Stimulated activated CD8-positive, alpha-beta memory T cell treated with anti-CD3 and anti-CD28 coated beads, Interleukin-12 subunit alpha, Interleukin-12 subunit beta, amount 100 ng/mL, for 4 hours (primary cell): ENCODE measurements at places on chromosomes 7 and 10.

GRCh38 chr7:18461785-18462467 lies 33.6 kb upstream of the HDAC9 start:
- no peak for DNase-seq

DNA sequence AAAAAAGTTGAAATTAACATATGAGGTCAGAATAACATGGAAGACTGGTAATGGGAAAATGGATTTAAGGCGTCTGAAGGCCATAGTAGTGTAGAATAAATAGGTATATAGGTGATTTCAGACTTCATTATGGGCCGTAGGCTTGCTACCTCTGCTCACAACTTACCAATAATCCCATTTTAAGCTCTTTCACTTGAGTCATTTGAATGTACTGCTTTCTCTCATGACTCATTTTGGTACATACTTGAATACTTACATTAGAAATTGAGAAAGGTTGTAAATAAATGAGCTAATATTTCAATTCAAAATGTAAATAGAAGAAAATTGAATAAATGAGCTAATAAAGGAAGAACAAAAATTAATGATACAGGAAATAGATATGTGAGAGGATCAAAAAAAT lies 42.2 kb upstream of the NEUROD6 start:
- no peak for DNase-seq

DNA sequence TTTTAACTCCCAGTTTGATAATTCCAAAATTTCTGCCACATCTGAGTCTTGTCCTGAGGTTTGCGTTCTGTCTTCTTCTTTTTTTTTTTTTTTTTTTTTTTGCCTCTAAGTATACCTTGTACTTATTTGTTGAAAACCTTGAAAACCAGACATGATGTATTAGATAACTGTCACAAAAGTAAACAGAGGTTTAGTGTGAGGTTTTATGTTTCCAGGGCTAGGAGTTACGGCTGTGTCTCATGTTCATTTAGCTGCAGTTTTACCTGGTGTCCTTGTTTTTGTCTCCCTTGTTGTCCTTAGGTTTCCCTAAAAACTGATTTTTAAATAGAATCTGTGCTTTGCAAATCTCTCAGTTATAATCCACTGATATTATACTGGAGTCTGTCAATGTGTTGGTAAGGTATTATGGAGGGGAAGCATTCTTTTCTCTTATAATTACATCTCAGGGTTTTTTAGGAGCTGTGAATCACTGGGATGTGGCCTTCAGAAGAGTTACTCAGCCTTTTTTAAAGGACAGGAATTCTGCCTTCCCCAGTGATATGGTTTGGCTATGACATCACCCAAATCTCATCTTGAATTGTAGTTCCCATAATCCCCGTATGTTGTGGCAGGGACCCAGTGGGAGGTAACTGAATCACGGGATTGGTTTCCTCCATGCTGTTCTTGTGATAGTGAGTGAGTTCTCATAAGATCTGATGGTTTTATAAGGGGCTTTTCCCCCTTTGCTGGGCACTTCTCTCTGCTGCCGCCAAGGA lies 95.0 kb downstream of the CDCA7L start:
- no peak for DNase-seq

DNA sequence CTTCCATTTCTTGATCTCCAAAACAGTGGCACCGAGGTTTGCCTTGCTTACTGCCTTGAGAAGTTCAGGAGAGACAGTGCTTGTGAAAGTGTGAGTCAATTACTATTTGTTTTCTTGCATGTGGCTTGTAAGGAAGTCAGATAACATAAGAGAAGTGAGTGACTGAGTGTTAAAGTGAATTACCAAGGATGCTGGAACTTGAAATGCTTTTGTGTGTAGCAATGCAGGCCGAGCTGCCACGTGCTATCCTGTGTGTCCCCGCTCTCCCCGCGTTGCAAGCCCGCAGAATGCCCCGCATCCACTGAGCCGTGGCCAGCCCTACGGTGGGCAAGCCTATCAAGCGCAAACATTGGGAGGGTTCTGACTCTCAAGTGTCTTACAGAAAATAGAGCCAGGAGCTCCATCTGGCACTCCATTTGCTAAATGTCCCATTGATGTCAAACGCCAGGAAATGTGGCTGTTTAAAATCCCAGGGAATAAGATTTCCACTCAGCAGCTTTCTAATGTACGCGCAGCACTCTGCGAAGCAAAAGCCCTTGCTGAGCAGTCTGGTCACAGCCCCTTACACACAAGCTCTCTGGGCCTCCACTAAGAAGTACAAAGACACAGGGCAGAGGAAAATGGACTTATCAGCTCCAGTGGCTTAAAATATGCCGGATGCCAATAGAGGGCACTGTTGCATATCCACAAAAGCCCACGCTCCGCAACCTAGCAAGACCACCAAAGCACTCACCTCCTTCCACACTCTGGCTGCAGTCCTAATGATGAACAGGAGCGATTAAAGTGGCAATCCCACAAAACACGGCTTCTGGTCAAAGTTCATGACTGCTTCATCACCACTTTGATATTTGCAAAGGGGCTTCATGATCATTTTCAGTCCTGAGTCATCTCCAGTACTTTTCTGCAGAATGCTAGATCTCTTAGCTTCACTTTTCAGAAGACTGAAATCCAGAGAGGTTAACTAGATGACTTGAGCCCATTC lies 158.0 kb upstream of the ITGB1 start:
- no peak for DNase-seq

DNA sequence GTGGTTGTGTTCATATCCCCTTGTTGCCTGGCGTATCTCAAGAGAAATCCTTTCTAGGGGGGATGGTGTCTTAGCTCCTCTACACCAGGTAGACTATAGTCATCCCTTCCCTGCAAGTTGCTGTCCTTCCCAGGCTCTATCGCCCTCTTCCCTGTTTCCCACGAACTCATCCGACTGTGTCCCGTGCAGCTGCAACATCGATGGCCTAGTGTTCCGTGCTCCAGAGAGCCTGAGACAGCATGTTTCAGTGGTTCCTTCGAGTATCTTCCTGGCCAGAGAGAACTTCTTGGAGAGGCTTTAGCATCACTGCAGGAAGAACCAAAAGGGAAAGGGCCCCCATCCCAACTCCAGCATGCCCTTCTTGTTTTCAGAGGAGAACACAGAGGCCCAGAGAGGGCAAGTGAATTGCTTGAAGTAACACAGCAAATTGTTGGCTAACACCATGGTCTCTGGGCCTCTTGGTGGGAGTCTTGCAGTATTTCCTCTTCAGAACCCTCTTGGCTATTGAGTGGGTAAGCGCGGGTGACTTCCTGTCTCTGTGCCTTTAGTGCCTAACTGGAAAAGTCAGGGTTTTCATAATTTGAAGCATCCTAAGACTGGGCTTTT lies 162.9 kb downstream of the RGS10 start:
- no peak for DNase-seq

GRCh38 chr7:155362380-155363145 lies 64.9 kb downstream of the INSIG1 start:
- no peak for DNase-seq

GRCh38 chr7:66502230-66503035 lies 126.2 kb upstream of the KCTD7 start:
- no peak for DNase-seq

GRCh38 chr7:142568435-142569097 lies 180.7 kb upstream of the PRSS1 start:
- DNase-seq: no peak

DNA sequence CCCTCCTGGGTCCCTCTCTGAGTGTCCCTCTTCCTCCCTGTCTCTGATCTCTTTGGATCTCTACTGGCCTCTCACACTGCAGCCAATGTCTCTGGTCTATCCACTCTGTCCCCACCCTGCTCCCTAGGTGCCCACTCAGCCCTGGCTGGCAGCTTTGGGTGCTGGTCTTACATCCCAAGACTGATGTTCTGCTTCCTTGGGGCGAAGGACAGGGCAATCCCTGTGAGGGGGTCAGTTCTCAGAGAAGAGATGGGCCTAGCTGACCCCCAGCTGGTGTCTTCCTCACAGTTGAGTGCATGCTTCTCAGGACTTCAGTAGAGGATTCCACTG lies 51.7 kb upstream of the CAMK2B start:
- no peak for DNase-seq

- no peak for DNase-seq
Measured at GRCh38 chr7:130070861-130071622, 708 bp downstream of the KLHDC10 start.

GRCh38 chr10:1363446-1364121 lies 307.4 kb downstream of the WDR37 start:
- no peak for DNase-seq

DNA sequence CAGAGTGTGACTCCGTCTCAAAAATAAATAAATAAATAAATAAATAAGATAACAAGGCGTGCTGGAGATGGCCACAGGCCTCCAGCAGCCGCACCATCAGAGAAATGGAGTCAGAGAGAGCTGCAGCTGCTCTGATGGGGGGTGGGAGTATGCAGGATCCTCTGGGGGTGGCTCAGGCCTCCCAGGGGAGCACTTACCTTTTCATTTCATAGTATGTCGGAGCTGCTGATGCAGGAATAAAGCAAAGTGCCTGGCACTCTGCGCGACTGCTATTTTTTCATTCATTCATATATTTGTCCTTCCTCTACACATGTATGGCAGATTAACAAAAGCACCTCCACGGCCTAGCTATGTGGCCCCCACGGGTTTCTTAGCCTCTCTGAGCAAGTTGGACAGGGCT lies 175.9 kb downstream of the CUX1 start:
- DNase-seq: no peak

DNA sequence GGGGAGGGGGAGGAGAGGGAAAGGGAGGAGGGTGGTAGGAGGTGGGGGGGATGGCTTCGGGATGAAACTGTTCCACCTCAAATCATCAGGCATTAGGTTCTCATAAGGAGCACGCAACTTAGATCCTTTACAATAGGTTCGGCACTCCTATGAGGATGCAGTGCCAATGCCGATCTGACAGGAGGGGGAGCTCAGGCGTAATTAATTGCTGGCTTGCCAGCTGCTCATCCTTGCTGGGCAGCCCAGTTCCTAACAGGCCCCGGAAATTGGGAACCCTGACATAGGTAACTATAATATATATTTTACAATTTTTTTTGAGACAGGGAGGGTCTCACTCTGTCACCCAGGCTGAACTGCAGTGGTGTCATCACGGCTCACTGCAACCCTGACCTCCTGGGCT lies 118.8 kb upstream of the SFMBT2 start:
- no peak for DNase-seq

DNA sequence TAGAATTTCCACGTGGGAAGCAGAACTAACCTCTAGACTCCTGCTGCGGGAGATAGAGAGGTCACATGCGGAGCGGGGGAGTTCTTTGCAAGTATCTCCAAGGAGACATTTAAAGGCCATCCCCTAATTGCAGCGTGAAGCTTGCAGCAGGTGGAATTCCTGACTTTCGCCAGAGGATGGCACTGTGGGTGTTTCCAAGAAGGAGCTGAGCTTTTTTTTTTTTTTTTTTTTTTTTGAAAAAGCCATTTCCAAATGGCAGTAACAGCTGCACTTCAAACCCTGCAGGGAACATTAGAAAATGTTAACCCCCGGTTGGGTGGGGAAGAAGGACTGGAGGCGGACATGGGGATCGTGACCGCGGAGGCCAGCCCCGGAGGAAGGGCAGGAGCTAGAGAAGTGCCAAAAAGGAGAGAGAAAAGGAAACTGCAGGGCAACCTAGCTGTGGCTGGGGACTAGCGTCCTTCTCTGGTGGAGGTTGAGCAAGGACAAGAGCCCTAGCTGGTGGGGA lies 487.7 kb downstream of the TYW1 start:
- no peak for DNase-seq

DNA sequence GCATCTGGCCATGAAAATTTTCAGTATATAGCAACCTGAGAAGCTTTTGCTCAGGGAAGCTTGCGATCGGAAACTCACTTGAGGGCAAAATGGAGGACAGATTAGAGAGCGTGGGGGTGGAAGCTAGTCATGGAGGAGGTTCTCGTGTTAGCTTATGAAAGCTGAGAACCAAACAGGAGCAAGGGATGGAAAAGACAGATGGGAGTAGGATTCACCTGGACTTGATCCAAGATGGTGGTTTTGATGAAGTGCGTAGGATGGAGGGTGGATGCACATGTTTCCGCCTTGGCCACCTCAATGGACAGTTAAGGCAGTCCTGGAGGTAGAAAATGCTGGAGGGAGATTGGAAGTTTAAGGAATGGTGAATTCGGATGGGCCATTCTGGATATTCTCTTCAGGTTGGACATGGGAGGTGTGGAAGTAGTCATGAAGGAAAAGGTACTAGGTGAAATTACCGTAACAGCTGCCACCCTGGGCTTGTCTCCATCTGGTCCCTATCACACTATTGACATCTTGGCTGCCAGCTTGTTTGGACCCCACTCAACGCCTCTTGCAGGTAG lies 6.3 kb upstream of the C10orf95 start:
- no peak for DNase-seq
